ENCODE measurements at places on chromosomes 6 and 20.

DNA sequence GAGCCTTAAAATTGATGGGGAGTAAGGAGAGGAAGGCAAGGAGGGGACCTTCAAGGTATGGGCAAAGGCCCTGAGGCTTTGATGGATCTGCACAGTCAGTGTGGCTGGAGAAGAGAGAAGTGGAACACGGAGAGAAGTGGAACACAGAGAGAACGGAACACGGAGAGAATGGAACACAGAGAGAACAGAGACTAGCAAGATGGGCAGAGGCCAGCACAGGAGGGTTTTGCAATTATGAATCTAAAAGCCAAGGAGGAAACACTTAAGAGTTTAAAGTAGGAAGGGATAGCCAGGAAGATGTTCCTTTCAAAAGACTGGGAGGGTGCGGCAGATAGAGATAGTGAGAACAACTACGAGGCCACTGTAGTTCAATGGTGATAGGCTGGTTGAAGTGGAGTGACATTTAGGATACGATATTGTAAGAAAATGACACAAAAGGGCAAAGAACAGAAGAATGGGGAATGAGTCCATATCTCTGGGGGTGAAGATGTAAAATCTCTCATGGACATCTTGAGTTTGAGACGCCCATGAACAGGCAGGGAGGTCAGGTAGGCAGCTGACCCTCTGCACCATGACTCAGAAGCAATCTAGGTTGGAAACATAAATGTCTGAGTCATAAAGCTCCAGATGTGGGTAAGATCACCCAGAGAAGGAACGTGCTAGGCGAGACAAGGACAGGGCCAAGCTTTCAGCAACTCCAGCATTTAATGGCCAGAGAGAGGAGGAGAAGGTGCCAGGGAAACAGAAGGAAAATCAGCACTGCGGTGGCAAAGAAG, 25.4 kb downstream of the ZMYND8 start:
- no peak for DNase-seq

- DNase-seq, result no peak
Measured at GRCh38 chr6:127352524-127352923, 9.1 kb upstream of the ECHDC1 start.

DNA sequence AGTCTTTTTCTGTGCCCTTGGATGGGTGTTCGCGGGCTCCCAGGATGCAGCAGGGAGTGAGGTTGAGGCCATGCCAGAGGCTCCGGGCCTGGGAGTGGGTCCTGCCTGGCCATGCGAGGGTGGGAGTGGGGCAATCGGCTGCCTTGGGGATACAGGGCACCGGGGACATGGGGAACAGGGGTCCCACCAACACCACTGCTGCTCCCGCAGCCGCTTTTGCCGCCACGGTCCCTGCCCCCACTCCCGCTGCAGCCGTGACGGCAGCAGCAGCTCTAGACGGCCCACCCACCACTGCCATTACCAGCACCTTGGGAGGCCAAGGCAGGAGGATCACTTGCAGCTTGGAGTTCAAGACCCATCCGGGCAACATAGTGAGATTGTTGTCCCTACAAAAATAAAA, 35.3 kb upstream of the FAM50B start:
- no peak for DNase-seq

DNA sequence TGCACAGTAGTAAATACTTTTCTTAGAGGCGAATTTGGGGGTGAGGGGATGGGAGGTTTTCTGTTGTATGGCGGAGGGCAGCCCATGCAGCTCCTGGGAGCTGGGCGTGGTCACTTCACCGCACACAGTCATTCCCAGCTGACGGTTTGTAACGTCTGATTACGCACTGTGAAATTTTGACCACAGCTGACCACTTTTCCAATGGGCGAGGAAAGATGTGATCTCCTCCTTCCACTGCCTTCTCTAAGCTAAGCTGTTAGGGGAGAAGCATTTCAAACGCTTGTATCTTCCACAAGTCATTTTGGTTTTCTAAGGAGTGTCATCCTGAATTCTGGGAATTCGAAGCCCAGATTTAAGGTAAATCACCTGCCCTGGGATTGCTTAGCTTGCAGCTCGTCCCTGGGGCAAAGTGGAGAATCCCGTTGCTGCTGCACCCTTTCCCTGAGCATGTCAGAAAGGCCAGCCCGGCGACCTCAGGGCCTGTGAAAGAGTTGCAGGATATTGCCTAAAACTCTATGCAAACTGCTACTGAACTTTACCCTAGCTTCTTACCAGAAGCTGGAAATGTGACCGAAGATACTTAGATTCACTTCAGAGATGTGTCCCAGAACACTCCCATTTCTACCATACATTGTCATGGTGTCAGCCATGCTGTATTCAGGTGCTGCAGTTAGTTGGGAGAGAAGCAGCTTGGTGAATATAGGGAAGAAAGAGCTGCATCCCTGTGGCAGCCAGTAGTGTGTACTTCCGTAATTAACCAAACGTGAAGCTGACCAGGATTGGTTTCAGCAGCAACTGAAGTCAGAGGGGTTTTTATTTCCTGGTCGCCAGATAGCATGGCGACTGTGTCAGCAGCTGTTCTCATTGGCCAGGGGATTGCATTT, 58.9 kb downstream of the RREB1 start:
- DNase-seq, result no peak

DNA sequence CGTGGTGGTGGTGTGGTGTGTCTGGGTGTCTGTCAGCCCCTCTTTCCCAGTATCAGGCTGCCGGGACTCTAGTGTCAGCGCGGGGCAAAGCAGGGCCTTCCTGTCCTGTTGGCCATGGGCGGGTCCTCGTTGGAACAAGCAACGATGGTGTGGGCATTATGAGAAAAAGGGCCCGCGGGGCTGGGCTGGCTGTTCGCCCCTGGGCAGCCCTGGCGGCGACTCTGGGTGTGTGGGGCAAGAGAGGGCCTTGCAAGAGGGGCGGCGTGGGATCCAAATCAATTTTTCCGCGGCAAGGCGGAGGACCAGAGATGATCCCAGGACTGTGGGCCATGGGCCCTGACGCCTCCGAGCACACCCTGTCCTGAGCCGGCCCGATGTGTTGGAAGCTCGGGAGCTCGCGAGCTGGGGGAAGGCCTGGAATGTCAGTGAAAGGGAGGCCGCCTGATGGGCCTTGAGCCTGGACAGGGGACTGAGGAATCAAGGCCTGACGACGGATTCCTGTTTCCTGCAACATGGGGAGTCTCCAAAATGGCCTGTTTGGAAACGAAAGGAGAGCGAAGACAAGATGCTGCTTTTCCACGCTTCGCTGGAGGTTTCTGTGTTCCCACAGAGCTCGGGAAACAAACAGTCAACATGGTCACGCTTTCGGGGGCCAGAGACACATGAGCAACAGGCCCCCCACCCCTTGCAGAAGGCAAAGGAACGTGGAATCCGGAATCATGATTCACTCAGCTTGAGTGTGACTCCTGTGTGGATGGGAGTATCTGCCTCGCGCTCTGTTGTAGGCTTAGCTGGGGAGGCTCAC, 364.7 kb upstream of the DEFB115 start:
- DNase-seq, result no peak

DNA sequence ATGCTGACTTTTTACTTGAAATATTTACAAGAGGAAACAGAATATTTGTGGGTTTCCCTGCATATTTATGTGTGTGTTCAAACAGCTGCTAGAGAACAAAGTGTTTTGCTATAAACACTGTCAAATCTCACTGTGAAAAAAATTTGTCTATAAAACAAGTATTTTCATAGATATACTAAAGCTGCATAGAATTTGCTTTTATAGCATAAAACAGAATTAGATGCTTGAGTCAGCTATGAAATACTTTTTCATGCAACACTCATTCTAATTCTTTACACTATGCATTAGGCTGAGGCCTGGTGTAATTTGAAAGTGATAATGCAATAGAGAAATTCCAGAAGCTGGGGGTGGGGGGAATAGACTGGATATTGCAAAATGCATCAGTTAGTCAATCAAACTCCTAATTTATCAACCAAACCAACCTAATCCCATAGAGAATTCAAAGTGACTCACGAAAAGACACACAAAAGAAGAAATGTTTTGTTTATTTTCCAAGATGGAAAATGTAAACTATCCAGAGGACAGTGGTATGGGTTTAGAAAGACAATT, 148.2 kb downstream of the LAMA2 start:
- no peak for DNase-seq

GRCh38 chr6:112468359-112468758, 121.2 kb downstream of the RFPL4B start:
- DNase-seq, result no peak

GRCh38 chr6:137903274-137903932, 36.3 kb downstream of the TNFAIP3 start:
- no peak for DNase-seq

DNA sequence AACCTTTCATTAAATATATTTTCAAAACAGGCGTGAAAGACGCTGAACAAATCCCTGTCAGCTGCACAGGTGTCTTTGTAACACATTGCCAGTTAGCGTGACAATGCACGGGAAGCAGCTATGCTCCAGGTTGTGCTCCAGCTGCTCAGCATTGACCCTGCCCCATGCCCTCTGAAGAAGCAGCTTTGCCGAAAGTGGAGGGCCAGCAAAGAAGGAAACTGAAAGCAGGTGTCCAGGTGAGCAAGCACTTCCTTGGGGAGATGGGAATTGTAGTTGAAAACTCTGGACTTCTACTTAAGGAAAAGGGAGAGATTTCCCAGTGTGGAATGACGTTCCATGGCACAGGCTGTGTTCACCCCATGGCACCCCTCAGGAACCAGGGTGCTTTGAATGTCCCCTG, 125.7 kb downstream of the TTLL2 start:
- no peak for DNase-seq

GRCh38 chr6:25042036-25042521, 106.3 kb upstream of the RIPOR2 start:
- no peak for DNase-seq

- DNase-seq, result no peak
Measured at GRCh38 chr6:106802139-106802538, 172.4 kb downstream of the CD24 start.

DNA sequence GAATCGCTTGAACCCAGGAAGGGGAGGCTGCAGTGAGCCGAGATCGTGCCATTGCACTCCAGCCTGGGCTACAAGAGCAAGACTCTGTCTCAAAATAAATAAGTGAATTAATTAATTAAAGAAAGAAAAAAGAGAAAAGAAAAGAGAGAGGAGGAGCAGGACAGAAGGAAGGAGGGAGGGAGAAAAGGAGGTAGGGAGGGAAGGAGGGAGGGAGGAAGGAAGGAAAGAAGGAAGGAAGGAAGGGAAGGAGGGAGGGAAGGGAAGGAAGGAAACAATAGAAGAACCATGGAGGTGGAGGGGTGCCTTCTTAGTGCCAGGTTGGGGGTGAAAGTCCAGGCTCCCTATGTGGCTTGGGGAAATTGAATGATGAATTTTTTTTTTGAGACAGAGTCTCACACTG, 6.5 kb upstream of the AHCY start:
- no peak for DNase-seq

GRCh38 chr20:63008541-63009044, 1.8 kb upstream of the BHLHE23 start:
- DNase-seq, result no peak

- no peak for DNase-seq
Measured at GRCh38 chr6:46849361-46849690, 56.1 kb downstream of the MEP1A start.

GRCh38 chr6:17035257-17036064, 66.4 kb upstream of the STMND1 start:
- DNase-seq, result no peak

DNA sequence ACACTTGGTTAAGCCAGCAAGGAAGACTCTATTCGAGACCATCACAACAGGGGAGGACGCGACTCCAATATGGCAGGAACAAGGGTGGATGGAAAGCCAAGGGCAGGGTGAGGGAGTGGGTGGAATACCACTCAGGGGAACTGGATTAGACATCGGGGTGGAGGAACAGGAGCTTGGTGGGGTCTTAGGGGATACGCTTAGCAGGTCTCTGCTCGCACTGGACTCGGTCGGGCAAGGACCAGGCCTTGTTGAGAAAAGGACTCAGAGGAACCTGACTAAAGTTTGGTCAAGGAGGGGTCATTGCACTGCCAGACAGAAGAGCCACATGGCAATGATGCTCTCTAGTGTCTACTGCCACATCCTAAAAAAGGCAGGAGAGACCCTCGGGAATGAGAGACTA, 10.5 kb downstream of the DUSP22 start:
- DNase-seq, result no peak
